ENCODE measurements at places on chromosomes 12 and 14.

DNA sequence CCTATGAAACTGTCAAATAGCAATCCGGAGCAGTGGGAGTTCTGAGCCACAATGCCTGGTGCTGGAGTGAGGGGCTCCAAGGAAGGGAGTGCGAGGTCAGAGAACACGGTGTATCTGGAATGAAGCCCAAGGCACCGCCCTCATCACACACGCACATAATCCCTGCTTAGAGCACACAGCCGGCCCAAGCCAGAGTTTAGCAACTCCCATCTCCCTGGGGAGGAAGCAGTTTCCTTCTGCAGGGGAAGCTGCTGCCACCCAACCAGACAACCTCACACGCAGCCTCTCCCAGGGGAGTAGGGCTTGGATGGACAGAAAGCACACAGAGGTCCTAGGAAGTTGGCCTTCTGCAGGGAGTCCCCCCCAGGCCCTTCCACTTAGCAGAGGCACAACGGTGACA, 31.3 kb downstream of the ACTN1 start:
- no peak for DNase-seq

- no peak for DNase-seq
Observed at GRCh38 chr14:51592836-51593235, 58.9 kb upstream of the FRMD6 start.

DNA sequence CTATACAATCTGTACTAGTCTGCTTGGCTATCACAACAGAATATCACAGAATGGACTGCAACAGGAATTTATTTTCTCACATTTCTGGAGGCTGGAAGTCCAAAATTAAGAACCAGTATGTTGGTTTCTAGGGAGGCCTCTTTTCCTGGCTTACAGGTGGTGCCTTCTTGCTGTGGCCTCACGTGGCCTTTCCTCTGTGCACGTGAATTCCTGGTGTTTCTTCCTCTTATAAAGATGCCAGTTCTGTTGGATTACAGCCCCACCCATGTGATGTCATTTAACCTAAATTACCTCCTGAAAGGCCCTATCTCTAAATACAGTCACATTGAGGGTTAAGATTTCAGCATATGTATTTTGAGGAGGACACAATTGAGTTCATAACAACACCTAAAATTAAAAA, 32.1 kb upstream of the C2CD5 start:
- no peak for DNase-seq

- no peak for DNase-seq
Observed at GRCh38 chr12:157644-158043, 56.3 kb downstream of the SLC6A12 start.

GRCh38 chr12:39123580-39124253, 218.3 kb upstream of the CPNE8 start:
- DNase-seq = no peak

DNA sequence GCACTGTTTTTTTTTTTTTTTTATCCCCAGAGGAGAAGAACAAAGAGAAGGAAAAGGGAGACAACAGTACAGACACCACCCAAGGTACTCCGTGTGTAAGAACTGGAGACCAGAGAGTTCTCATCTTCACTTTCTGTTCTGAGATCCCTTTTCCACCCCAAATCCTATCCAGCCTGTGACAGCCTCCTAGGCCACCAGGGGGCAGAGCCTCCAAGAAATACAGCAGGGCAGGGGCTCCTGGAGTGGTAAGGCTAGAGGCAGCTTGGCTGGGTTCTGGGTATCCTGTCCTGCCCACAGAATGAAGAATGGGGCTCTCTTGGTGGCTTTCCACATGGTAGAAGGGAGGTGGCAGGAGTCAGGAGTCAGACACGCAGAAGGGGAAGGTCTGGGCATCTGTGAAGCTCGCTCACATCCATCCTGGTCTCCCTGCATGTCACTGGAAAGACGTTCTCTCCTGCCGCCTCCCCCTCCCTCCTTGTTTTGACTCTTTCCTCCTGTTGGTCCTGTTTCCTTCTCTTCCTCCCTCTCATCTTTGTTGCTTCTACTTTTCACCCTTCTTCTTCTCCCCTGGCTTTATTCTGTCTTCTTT, 12.0 kb downstream of the CLSTN3 start:
- DNase-seq = peak; percentile 32

DNA sequence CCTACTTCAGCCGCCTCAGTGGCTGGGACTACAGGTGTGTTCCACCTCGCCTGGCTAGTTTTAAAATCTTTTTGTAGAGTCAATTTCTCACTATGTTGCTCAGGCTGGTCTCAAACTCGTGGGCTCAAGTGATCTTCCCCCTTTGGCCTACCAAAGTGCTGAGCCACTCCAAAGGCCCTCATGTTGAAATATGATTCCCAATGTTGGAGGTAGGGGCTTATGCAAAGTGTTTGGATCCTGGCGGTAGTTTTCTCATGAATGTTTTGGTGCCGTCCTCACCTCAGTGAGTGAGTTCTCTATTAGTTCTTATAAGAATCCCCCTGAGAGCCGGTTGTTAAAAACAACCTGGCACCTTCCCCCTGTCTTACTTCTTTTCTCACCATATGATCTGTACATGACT, 784.6 kb downstream of the TMTC2 start:
- DNase-seq = no peak

DNA sequence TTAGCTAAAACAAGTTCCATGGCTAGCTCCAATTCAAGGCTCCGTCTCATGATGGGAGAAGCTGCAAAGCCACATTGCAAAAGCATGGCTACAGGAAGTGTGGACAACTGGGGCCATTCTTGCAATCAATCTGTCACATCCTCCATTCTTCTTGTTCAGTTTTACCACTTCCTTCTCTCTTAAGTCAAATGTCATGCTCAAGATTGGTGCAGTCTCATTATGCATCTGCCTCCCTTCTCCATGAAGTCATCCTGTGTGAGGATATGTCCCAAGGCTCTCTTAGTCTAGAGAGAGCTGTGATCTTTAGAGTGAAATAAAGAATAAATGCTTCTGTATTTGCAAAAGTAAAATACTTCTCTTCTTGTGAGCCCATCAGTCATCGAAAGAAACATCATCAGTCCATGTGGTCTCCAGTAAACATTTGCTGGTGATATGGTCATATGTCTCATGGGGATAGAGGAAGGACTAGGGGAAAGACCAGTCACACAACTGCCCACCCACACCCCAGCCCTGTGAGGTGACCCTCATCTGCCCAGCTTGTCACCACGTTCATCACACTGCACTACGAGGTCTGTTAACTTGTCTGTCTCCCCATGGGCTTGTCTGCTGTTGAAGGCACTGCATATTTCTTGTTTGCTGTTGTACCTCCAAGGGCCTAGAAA, 303.0 kb downstream of the NUAK1 start:
- DNase-seq = no peak

DNA sequence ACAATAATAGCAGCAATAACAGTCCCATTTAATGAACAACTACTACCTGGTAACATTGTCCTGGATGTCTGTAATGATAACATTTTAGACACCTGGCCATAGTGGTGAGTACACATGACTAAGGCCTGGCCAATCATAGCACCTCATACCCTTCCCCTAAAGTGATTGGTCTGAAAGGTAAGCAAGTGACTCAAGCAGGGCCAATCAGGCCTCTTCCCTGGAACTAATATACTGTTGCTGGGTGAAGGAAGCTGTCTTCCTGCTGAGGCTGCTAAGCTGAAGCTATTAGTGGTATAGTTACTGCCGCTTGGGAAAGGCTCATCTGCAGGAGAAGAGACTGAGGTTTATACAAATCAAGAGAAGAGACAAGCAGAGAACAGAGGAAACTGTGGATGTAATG, 18.7 kb upstream of the NOS1 start:
- no peak for DNase-seq

DNA sequence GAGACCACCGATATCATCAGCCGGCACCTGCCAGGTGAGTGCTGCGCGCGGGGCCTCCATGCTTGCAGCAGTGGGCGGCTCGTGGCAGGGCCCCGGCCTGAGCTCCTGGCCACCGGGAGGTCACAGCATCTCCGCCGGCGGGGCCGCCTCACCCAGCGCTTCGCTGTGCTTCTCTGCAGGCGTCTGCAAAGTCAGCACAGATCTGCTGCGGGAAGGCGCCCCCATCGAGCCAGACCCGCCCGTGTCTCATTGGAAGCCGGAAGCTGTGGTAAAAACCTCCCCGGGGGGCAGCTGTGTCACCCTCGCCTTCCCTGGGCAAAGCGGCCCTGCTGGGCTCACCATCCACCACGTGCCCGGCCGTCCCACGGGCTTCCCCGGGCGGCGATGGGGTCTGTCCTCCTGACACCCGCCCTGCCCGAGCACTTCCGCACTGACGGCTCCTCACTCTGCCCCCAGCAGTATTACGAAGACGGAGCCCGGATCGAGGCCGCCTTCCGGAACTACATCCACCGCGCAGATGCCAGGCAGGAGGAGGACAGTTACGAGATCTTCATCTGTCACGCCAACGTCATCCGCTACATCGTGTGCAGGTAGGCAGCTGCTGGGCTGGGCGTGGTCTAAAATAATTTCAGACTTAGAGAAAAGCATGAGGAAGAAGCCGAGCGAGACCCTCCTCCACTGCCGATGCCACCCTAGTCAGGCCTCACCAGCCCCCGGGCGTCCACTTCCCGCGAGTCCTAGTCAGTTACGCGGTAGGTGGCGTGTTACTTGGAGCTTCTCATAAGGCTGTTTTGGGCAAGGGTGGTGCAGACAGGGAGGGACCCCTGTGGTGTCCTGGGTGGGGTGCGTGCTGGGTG, 7.1 kb downstream of the PGAM5 start:
- no peak for DNase-seq

DNA sequence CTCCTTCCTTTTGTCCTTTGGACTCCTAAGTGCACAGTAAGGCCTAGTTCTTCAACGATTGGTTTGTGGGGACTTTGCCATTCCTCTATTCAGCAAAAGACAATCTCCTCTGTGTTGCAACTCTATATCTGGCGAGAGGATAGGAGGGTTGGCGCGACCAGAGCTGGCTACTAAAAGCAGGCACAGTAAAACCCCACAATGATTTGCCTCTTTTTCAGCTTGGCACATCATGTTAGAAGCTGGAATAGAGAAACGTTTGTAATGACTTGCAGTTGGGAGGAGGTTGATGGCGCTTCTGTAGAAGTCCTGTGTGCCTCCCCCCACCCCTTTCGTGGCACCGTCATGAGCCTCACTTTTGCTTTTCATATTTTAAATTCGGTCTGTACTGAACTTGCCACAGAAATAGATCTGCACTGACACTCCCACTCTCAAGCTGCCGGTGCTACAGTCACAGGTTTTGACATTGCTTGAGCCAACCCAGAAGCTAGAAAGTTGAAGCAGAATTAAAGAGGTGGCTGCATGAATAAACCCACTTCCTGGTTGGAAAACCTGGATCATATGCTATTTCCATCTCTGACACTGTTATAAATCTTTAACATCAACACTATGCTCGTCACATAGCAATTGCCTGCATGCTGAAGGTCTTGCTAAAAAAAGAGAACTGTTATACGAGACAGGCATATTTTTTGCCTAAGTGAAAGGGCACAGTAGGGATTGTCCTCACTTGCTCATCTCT, 315.3 kb upstream of the PRICKLE1 start:
- DNase-seq = no peak

DNA sequence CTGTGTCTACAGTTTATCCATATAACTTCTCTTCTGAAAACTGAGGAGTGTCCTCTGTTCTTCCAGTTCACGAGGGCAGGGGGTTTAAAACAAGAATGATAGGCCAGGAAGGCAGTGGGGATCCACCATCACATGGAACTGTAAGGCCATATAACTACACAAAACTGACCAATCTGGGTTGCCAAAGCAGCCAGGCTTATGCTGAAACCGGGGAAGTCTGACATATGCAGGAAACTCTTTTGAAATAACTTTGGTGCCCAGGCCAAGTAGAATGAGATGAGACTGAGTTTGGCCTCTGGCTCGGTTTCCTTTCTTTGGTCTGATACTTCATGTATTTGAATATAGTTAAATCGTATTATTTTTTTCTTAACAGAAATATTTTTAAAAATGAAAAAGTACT, 18.0 kb upstream of the ATF1 start:
- no peak for DNase-seq
